ENCODE measurements at places on chromosomes 1 and 21.

DNA sequence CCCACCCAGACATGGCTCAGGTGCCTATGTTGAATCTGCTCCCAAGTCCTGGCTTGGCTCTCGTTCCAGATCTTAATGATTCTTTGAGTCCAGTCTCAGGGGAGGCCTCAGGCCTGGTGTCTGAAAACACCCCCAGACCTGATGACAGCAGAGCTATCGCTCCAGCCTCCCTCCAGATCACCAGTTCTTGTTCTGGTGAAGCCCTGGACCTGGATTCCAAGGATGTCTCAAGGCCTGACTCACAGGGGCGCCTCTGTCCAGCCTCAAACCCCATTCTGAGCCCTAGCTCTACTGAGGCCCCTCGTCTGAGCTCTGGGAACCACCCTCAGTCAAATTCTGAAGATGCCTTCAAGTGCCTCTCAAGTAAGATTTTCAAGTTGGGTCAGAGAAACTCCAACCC lies 11.4 kb downstream of the MROH7 start:
- DNase-seq, result no peak

DNA sequence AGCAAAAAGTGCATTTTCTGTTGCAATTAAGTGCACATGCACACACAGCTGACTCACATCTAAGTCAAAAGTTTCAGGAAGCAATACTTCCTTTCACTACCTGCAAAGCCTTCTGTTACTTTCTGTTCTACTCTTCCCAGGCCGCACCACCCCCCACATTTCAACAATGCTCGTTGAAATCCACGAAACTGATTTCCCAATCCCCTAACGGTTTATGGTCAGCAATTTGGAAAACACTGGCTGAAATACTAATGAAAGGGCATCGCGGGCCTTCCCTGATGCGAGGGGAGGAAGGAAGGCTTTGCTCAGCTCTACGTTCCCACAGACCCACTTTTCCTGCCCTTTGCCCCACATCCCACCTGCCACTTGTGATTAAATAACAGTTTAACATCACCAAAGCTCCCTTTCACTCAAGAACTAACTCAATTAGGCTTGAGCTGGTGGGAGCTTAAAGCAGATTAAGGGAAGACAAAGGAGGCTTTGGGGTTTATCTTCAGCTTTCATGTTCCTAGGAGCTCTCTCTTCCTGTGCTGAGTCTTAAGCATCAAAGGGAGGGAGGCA lies 243.2 kb upstream of the RAB4A start:
- no peak for DNase-seq

- DNase-seq, result no peak
These were observed 39.0 kb downstream of the MRPL39 start for GRCh38 chr21:25568246-25568645.

GRCh38 chr21:39218082-39218409 lies 34.8 kb upstream of the PSMG1 start:
- DNase-seq, result no peak

- DNase-seq, result no peak
These were observed 318.8 kb upstream of the NEGR1 start for GRCh38 chr1:72601035-72601674.

DNA sequence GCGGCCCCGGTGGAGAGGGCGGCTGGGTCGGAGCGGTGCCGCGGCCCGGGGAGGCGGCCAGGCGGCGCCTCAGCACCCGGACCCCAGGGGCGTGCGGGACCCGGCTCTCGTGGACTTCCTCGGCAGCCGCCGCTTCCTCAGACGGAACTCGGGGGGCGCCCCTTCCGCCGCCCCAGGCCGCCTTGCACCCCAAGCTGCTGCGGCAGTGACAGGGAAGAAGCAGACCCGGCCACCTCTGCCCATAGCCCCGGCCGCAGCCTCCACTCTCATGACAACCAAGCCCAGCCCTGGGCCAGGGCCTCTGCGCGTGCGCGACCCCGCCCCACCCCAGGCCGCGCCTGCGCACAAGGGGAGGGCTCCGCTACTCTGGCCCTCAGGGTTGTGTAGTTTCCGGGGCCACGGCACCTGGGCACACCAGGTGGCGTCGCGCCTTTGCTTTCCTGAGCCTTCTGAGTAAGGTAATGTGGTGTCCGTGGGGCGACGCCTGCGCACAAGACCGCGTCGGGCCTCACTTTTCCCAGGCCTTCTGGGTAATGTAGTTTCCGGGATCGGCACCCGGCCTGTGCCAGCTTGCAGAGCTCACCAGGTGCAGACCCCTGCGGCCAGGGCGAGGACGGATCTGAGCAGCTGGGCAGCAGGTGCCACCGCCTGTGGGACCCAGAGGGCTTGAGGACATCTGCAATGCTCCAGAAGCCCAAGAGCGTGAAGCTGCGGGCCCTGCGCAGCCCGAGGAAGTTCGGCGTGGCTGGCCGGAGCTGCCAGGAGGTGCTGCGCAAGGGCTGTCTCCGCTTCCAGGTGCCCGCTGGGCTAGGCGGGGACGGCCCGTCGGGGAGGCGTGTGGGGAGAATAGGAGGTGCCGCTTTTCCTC lies at the start of the genes CEP104 and DFFB:
Gene CEP104, minus strand, starts transcription at position 289 of the 868 bp plus-strand sequence. CDS start 4,804 bp downstream, outside the sequence.
Gene DFFB, plus strand, starts transcription at position 554 of the 868 bp plus-strand sequence. Its CDS starts 128 bp downstream, at position 682.
- DNase-seq, result peak; percentile 94

DNA sequence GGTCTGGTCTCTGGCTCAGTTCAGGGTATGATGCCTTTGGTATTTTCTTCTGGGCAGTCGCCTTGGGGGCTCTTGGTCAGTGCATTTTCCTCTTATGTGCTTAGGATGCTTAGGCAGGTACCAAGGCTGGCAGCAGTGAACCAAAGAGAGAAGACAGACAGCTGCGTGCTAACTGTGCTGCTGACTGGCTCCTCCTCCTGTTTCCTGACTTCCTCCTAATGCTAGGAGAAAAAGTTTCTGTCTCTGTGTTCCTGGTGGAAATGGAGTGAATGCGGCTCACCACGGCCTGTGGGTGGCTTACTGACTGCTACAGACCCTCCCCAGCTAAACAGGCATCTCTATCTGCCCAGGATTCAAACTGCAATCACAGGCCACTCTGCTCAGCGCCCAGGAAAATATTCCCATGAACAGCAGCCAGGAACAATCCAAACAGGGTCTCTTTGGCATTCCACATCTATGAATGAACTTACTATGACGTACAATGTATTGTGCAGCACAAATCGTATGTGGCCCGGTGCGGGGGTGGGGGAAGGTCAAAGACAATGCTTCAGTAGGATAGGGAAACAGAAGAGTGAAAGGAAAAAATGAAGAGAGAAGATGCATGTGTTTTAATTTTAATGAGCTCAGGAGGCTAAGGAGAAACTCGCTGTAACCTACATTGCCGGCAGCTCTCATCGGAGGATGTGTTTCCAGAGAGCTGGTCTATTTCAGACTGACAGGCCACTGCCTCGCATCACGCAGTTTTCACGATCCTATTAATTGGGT lies 2.8 kb downstream of the ABCG1 start:
- no peak for DNase-seq

GRCh38 chr1:91997607-91998195 lies 32.1 kb upstream of the EPHX4 start:
- DNase-seq, result no peak

GRCh38 chr1:172940174-172940855 lies 110.4 kb downstream of the TNFSF18 start:
- DNase-seq, result no peak

GRCh38 chr1:236541710-236542109 lies 17.9 kb downstream of the LGALS8 start:
- no peak for DNase-seq

DNA sequence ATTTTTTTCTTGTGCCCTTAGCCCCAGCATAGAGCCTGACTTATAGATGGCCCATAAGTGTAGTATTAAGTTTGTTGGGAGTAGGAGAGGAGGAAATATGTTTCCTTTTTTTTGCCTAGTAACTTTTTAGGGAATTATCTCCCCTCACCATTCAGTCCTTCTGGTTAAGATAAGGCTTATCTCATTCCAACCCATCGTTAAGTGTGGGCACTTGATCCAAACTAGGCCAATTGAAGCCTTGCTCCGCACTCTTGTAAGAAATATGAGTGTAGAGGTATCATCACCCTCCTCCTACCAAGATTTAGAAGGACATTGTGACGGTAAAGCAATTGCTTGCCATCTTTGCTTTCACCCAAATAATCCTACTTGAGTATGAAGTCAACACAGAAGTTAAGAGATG lies 8.8 kb upstream of the FGGY start:
- DNase-seq, result no peak

DNA sequence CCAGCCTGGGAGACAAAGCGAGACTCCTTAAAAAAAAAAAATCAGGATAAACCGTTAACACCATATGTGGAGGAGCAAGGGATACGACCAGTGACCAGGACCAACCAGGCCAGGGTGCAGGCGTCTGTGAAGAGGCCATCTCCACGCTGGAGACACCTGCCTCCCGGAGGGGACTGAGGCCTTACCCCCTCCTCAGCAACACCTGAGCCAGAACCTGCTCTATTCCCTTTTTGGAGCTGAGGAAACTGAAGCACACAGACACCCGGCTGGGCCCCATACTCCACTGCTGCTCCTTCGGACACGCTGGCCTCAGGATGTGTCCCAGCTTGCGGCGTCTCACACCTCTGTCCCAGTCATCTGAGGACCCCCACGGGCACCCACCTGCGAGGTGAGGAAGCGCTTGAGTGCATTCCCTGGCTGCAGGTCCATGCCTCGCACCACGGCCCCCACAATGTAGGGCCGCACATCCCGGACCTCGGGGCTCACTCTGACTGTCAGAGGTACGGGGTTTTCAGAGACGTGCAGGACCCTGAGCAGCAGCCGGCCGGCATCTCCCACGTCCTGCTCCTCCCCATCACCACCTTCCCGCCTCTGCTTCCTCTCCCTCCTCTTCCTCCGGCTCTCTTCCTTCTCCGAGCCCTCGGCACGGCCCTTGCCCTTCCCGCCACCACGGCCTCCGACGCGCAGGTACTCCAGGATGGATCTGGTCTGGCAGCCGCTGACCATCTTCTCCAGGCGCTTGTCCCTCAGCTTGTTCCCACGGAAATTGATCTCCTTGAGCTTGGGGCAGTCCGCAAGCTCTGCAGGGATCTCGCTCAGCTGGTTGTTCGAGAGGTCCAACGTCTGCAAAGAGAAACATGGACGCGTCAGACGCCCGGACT lies 9.6 kb downstream of the LRRC47 start:
- no peak for DNase-seq

- no peak for DNase-seq
These were observed 5.9 kb upstream of the MARCKSL1 start for GRCh38 chr1:32341971-32342370.

DNA sequence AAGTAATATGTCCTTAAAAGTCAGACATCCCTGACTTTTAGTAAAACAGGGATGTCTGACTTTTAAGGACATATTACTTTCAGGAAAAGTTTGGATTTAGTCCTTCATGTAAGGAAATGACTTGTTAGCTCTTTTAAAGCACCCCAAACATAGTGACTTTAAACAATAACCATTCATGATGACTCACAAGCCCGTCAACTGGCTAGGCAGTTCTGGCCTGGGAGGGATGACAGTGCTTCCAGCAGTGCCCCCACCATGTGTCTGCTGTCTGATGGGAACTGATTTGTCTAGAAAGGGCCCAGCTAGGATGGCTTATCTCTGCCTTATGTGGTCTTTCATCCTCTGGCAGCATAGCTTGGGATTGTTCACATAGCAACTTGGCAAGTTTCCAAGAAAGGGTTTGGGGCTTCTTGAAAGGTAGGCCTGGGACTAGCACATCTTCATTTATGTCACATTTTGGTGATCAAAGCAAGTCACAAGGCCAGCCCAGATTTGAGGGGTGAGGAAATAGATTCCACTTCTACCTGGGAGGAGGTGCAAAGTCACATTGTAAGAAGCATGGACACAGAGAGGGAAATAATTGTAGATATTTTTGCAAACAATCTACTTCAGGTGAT lies 143.5 kb downstream of the C1orf94 start:
- DNase-seq, result no peak

DNA sequence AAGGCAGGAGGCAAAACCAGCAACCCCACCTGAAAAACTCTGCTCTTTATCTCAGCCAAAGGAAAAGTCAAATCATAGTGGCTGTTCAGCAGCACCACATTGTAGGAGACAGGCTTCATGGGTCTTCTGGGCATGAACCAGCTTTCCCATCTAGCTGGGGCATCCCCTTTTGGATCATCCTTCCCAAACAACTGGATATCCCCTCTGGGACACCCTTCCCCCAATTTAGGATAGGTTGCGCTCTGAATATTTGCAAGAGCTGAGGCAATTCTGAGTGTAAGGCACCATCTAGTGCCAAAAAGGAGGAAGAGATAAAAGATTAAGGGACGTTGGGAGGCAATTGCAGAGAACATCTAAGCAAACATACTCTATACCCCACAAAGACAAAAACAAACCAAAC lies 295.8 kb downstream of the MATN1 start:
- DNase-seq, result no peak
